ENCODE measurements at places on chromosomes 1 and 21.

GRCh38 chr1:233939451-233939850, 35.0 kb downstream of the SLC35F3 start:
- DNase-seq = no peak

GRCh38 chr1:54807756-54808155, 6.6 kb upstream of the TTC22 start:
- DNase-seq = no peak

GRCh38 chr1:50135716-50136115, 27.0 kb downstream of the ELAVL4 start:
- DNase-seq = no peak

- DNase-seq = no peak
These were observed 4.8 kb upstream of the CAMSAP2 start for GRCh38 chr1:200733907-200734306.

DNA sequence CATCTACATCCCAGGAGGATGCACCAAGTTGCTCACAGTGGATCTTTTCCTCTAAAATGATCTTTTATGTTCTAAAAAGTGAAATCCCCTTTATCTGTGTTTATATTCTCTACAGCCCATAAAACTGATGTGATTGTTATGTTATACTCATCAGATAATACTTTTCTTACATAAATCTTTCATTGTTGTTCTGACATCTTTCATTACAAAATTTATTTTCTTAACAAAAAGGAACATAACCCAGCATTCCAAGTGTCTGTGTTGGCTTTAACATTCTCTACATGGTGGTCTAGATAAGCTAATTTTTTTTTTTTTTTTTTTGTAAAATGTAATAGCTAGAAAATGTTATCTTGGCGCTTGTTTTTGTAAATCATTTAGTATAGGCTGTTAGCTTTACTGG, 8.3 kb upstream of the CACYBP start:
- no peak for DNase-seq

- DNase-seq = peak; percentile 21
These were observed 54.1 kb downstream of the RUNX1 start for GRCh38 chr21:34994766-34995631.

DNA sequence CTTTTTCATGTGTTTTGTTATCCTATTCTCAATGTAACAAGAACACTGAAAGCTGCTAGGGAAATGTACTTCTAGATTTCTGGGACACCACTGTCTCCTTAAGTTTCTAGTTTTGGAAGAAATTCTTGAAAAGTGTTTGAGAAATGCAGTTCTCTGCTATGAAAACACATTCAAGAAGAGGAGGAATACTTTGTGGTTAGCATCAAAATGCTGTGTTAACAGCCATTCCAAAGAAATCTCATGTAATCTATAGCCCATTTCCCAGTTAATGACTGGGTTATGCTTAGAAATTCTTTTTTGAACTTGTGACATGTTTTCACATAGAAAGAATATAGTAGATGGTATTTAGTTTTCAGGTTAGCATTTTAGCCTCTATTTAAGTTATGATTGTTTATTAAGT, 6.0 kb downstream of the RAVER2 start:
- DNase-seq = no peak

- no peak for DNase-seq
These were observed 1.7 kb upstream of the SFN start for GRCh38 chr1:26861286-26861701.

GRCh38 chr21:42234041-42234440, 15.1 kb downstream of the ABCG1 start:
- no peak for DNase-seq

GRCh38 chr1:220997791-220998190, 118.5 kb downstream of the HLX start:
- no peak for DNase-seq

DNA sequence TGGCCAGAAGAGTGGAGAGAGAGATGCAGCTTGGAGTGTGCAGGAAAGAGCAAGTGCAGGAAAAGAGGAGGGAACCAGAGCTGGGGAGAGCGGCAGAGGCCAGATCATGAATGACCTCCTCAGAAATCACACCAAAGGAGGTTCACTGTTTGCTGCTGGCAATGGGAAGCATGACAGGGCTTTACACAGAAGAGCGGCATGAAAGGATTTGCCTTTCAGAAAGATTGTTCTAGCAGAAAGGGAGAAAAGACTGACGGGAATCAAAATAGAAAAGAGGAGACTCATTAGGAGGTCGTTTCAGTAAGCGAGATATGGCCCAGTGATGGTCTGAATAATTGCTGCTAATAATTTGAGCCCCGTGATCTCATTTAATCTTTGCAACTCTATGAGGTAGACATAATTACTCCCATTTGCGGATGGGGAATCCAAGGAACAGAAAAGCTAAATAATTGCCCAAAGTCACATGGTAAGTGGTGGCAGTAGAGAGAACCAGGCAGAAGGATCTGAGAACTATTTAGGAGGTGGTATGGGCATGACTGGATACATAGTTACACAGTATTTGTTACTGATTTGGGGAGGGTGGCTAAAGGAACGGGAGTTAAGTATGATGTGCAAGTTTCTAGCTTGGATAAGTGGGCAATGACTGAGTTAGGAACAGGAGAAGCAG, 12.5 kb upstream of the HNRNPR start:
- no peak for DNase-seq

DNA sequence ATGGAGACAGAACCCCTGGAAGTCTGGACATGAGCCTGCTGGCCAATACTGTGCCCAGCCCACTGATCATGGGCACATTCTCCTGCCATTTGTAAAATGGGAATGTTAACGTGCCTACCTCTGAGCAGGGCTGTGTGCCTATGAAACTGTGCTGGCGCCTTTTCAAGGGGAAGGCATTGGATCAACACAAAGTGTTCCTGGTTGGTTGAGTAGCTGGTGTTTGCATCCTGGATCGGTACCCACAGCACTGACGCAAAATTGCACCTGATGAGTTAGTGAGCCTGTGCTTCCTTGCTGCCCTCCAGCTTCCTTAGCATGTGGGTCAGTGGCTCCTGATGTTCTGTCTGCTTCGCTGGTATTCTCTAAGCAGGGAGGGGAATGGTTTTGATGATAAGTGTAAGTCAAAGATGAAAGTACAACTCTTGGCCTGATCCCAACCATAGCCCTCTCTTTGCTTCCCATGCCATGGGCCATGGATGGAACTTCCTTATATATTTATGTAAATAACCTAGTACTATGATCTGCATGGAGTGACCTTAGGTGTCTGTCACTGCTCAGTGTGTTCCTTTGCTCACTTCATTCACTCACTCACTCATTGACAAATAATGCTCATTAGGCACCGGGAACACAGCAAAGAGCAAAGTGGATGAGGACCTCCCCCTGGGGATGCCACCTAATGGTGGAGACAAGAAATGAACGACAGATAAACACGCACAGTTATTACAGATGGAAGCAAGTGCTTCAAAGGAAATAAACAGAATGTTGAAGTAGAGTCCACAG, 22.7 kb downstream of the MAB21L3 start:
- DNase-seq = no peak

DNA sequence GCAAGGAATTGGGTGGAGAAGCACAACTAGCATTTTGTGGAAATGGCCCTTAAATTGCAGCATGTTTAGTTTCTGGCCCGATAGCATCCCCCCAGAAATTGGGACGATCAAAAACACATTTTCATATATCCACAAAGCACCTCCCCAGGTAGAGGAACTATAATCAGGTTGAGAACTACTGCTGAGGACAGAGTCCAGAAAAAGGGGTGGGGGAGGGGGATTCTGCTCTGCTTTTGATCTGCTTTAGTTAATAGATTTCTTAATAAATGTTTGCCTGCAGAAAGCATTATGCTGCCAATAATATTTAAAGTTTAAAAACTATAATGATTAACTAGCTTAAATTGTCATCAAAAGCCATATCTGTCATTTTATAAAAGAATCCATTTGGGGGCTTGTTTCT, 14.4 kb upstream of the DYNLT5 start:
- no peak for DNase-seq

GRCh38 chr1:87718241-87718950, 389.7 kb downstream of the LMO4 start:
- no peak for DNase-seq

GRCh38 chr1:42692461-42692860, 10.2 kb downstream of the YBX1 start:
- DNase-seq = no peak

DNA sequence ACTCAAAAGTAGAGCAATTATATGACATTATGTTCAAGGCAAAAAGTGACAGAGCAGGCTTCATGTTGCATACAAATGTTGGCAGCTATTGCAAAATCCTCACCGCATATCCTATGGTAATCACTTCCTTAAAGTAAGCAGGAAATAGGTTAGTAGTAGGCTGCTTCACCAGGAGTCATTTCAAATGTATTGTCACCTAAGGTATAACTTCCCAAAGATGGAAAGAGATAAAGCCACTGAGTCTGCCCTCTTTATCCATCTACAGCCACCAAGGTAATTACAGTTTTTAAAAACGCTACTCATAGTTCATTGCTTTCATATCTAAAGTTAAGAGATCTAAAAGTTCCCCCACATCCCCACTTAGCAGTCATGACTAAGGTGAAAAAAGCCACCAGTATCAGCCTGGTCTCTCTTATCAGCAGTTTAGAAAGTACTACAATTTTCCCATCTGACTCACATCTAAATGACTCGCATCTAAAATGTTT, 31.6 kb upstream of the UBE2U start:
- no peak for DNase-seq

GRCh38 chr1:47401761-47402160, 14.3 kb upstream of the FOXE3 start:
- no peak for DNase-seq

GRCh38 chr1:176462674-176463378, at the start of gene PAPPA2:
PAPPA2 (plus strand) TSS chr1:176463175; CDS start chr1:176556323, 93,148 bp downstream.
- no peak for DNase-seq

DNA sequence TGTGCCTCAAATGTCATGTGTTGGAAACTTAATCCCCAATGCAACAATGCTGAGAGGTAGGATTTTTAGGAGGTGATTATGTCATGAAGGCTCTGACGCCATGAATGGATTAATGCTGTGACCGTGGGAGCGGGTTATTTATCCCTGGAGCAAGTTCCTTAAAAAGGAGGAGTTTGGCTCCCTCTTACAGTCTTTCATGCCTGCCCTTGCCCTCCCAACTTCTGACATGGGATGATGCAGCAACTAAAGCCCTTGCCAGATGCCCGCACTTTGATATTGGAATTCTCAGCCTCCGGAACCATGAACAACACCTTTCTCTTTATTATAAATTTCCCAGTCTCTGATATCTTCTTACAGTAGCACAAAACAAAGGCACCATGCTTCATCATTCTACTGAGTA, 685.3 kb upstream of the CHRM3 start:
- DNase-seq = no peak

DNA sequence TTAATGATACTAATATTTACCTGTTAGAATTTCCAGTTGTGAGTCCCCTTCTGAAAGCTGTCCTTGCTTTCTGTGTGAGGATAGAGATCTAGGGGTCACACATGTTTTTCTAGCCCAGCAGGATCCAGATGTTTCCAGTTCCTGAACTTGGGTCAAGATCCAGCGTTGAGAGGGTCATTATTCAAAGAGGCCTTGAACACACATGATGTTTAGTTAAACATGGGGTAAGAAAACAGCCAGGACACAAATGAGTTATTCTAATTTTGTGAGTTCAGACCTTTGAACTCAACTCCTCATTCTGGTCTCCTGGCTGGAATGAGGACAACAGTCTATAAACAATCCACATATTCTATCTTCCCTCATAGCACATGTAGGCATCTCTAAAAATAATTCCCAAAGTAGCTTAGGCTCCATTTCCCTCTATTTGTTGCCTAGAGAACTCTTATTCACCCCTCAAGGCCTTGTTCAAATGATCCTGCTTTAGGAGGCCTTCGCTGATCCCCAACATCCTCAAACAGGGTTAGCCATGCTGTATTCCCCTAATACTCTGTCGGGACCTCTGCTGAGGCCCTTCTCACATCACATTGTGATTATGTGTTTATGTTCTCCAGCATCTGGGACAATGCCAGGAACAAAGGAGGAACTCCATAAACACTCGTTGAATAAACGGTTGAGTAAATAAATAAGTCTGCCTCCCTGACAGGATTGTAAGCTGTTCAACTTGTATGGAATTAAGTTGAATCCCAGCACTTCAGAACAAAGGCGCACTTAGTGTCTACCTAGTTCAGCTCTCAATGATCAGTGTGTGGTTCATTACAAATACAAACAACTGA, 15.0 kb upstream of the KCNN3 start:
- no peak for DNase-seq

GRCh38 chr1:176803042-176803441, 340.1 kb downstream of the PAPPA2 start:
- no peak for DNase-seq

DNA sequence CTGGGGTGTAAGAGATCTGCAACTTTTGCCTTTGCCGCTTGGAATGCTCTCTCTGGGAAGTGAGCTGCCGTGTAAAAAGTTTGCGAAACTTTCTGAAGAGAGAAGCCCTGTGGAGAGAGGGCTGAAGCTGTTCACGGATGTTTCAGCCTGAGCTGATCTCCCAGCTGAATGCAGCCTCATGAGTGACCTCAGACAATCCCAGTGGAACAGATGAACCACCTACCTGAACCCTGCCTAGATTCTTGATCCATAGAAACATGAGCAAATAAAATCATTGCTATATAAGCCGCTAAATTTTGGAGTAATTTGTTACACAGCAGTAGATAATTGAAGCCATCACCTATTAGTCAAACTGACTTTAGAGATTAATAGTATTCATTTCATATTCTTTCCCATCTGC, 4.4 kb upstream of the ALG6 start:
- no peak for DNase-seq

GRCh38 chr1:31159869-31160611, 79.6 kb downstream of the NKAIN1 start:
- no peak for DNase-seq

DNA sequence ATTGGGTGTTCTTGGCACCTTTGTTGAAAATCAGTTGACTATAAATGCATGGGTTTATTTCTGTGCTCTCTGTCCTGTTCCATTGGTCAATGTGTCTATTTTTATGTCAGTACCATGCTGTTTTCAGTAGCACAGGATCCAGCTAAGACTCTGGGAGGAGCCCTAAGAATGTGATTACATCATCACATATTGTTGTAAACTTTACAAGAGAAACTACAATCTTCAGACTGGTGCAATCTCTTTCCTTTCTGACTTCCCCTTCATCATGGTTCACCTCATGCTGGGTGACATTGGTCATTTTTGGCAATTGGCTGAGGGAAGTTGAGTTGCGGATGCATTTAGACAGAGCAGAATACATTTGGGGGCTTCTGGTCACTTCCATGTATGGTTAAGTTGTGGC, 88.4 kb downstream of the C21orf91 start:
- DNase-seq = no peak

GRCh38 chr1:12049616-12050015, 13.5 kb upstream of the TNFRSF8 start:
- DNase-seq = no peak

- DNase-seq = no peak
These were observed 153.2 kb downstream of the PIK3R3 start for GRCh38 chr1:45979074-45979777.

- no peak for DNase-seq
These were observed 8.8 kb downstream of the SDC3 start for GRCh38 chr1:30899577-30900389.
